ENCODE measurements at places on chromosomes 7 and 10.

DNA sequence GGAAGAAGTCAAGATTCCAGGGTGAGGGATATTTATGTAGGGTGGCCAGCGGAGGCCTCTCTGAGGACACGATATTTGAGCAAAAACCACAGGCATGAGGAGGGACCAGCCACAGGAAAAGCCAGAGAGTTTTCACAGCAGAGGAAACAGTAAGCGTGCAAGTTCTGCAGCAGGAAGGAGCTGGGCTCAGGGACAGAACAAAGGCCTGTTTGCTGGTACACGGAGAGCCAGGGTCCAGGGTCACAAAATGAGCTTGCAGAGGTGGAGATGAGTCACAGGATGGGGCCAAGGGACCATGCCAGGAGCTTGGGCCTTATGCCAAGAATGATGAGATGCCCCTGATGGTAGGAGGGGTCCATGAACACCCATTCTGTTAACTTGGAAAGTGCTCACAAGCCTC lies 283.5 kb downstream of the PLXNA4 start:
- DNase-seq = no peak

DNA sequence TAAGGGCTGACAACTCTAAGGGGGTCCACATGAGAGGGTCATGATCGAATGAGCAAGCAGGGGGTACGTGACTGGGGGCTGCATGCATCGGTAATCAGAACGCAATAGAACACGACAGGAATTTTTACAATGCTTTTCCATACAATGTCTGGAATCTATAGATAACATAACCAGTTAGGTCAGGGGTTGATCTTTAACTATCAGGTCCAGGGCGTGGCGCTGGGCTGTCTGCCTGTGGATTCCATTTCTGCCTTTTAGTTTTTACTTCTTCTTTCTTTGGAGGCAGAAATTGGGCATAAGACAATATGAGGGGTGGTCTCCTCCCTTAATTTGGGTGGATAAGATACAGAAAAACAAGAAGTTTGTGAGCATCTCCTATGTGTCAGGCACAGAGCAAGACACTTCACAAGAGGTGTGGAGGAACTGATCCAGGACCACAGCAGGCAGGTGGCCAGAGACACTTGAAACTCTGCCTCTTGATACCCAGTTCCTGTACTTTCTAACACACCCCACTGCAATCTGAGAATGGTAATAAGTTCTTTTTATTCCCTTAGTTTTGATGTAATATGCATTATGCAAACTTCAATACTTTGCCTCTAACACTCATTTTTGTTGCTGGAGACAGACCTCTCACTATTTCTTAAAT lies 18.0 kb upstream of the MRLN start:
- DNase-seq = no peak

GRCh38 chr7:92634924-92635519 lies 44.8 kb upstream of the FAM133B start:
- DNase-seq = no peak

- no peak for DNase-seq
Measured at GRCh38 chr7:65285906-65286864, 87.5 kb upstream of the ZNF92 start.

DNA sequence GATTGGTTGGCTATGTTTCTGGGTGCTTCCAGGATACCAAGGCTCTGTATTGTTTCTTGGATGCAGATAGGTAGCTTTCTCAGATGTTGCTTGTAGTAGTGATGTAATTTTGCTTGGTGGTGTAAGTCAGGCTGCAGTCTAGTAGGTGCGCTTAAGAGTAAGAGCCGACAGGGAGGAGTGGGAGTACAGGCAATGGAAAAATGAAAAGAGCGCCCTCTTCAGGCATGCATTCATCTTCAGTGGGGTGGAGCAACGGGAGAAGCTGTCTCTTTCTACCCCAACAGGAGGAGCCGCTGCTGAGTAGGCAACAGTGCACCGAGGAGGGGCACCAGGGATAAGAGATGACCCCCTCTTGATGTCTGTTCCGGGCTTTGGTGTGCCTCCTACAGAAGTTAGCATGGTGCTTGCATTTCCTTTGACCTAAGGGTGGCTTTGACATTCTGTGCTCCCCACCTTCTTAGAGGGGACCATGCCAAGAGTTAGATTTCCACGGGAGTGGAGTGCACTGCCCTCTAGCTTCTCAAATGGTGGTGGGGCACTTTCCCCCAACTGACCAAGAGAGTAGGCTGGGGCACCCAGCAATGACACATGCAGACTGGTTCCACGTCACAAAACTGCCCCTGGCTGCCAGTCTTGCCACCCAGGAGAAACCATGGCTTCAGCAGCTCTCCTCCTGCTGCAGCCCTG lies 56.1 kb downstream of the ZNF783 start:
- DNase-seq = no peak

- no peak for DNase-seq
Measured at GRCh38 chr7:102261451-102261850, 25.2 kb upstream of the SH2B2 start.

- no peak for DNase-seq
Measured at GRCh38 chr10:77685432-77685831, 47.8 kb upstream of the KCNMA1 start.

- DNase-seq = no peak
Measured at GRCh38 chr7:49812534-49812933, 39.1 kb downstream of the VWC2 start.

DNA sequence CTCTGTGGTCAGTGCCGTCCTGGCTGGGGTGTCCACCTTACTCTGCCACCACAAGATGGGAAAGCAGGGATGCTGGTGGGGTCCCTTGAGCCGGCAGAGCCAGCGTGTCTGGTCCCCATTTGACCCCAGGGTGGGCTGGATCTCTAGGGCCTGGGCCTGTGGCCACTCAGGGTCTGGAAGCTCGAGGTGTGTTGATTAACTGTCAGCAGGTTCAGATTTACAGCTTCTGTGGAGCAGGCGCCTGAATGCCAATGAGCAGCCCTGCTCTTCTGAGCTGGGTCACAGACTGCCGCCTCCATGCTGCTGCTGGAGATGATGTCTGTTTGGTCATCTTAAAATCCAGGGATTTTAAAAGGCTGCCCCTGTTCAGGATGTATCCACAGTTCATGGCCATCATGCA lies 11.3 kb upstream of the DPYSL4 start:
- no peak for DNase-seq

- no peak for DNase-seq
Measured at GRCh38 chr7:27933671-27934565, 194.0 kb downstream of the TAX1BP1 start.

GRCh38 chr7:107109955-107110354 lies 58.8 kb upstream of the HBP1 start:
- DNase-seq = no peak

GRCh38 chr10:128900456-128900855 lies 566.6 kb upstream of the MGMT start:
- DNase-seq = no peak

DNA sequence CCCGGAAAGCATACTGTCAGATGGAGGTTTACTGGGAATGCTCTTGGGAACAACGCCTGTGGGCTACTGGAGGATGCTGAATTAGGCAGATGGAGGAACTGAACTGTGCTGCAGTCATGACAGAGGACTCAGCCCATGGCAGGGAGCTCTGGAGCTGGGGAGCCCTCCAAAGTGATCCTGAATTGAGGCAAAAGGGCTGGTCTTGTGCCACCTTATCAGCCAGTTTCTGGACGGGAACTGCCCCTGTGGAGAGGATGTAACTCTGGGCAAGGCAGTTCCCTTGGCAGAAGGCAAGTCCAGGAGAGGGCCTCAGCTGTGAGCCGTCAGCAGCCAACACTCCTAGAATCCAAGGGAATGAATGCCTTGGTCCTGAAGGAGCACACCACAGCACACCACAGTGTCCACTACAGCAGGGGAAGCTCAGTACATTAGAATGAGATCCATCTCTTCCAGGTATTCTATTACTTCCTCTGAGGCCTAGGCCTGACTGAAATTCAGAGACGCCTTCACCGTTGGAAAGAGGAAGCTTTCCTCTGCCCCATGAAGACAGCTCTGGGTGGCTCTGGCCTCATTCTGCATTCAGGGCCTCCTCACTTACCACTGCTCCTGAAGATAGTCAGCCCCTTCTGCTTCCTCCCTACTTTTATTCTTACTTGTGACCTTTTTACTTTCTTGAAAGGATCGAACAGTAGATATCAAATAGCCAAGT lies 139.6 kb upstream of the GPR26 start:
- DNase-seq = no peak

All from Panc1 (cell line).